Stimulated activated naive CD4-positive, alpha-beta T cell (primary cell): ENCODE measurements at places on chromosomes 6 and 20.

- no peak for DNase-seq
These were observed 23.6 kb downstream of the LRP11 start for GRCh38 chr6:149840345-149841075.

GRCh38 chr6:156954816-156955215 lies 177.6 kb downstream of the ARID1B start:
- no peak for DNase-seq

DNA sequence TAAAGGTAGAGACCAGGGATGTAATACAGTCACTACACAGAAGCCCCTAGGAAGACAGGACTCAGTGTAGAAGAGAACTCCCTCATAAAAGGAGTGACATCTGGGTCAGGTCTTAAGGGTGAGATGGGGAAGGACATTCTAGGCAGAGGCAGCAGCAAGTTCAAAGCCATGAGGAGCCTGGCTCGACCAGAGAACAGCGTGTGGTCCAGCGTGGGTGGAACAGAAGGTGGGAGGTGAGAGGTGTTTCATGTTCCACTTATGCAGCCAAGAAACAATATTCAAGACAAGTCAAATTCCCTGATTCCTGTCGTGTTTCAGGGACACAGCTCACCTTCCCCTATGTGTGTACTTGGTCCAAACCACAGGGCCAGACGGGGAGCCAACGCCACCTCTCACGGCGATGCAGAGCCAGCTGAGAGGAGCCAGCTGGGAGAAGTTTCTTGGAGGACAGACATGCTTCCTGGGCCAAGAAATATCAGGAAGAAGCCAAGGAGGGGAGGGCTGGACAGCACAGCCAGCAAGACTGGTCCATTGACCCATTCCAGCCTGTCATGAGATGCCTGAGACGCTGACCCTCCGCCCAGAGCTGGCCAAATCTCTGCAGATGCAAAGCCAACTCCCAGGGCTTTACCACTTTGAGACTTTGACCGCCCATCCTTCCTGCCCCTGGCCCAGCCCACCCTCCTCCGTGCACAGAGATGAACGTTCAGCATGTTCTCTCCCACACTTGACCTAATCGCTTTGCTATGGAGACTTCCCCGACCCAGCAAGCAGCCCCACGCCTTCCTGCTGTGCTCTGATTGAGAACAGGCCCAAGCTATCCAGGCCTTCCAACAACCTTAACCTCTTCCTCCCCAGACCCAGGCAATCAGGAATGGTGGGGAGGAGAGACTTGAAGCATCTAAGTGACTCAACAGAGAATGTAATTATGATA lies 113.8 kb downstream of the PRND start:
- no peak for DNase-seq

DNA sequence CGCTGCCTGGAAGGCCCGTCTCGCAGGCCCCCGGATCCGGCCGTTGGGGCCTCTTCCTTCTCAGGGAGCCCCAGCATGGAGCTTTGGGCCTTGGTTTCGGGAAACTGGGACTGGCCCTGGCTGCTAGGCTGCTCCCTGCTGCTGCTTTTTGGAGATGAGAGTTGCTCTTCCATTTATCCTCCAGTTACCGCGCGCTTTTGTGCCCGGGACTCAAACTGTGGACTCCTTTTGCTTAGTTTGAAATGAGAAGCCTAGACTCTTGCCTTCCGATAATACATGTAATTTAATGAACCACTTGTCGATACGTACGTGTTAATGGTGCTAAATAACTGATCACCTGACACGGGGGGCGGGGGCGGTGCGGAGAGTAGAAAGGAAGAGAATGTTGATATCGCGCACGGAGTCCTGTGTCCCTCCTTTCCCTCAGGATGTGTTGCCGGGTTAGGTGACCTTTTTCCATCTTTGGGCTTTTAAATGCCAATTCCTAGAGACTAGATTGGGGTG lies 968 bp downstream of the PHF3 start:
- DNase-seq = peak; percentile 32

GRCh38 chr6:157101166-157101565 lies 222.2 kb downstream of the TMEM242 start:
- DNase-seq = no peak
